ENCODE measurements at places on chromosomes 4 and X.

DNA sequence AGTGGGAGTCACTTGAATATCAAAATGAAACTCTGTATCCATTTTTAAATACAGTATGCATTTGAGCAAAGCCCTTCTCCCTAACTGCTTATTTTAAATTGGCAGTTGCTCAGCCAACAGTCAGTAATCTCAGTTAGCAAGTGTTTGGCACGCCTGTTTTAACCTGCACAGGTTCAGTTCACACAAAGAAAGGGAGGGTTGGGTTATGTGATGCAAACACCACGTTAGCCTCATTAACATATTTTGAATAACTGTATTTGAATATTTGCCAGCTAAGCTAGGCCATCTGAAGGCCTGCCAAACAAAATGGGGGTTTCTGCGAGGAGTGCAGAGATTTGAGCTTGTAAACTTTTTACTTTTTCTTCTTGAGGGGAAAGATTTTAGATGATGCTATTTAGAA, 19.8 kb downstream of the GAB1 start:
- DNase-seq, result no peak

GRCh38 chr4:108223313-108223712, 54.6 kb upstream of the LEF1 start:
- DNase-seq, result no peak

DNA sequence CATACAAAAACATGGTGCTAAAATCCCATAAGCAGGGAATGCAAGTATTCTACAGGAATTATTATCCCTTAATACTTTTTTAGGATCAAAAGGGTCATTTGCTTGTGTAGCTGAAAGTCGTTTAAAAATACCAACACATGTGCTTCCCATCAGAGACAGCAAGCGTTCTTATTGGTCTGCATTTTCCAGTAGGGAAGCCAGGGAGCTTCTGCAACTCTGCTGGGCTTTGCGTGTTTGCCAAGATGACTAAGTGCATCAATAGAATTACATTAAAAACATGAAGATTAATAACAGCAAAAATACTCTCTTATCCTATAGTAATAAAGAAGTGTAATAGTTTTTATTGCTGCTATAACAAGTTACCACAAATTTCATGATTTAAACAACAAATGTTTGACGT, 111.2 kb downstream of the QDPR start:
- DNase-seq, result no peak

DNA sequence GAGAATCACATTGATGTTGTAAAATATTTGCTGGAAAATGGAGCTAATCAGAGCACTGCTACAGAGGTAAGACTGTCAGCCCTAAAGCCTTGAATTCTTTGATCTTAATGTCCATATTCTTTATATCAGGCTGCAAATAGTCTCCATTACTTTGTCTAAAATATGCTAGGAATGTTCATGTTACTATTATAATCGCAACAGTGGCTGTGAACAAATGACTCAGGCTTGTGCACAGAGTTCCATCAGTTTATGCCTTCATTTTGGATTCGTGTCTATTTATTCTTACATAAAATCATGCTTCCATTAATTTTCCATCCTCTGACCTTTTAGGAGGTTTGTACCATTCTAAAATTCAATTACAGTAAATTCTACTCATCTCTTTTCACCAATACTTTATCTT, 182.7 kb downstream of the ANK2 start:
- no peak for DNase-seq

- no peak for DNase-seq
Observed at GRCh38 chrX:10399043-10399741, 221.2 kb downstream of the MID1 start.

GRCh38 chrX:138928737-138929459, 217.4 kb upstream of the FGF13 start:
- DNase-seq, result no peak

DNA sequence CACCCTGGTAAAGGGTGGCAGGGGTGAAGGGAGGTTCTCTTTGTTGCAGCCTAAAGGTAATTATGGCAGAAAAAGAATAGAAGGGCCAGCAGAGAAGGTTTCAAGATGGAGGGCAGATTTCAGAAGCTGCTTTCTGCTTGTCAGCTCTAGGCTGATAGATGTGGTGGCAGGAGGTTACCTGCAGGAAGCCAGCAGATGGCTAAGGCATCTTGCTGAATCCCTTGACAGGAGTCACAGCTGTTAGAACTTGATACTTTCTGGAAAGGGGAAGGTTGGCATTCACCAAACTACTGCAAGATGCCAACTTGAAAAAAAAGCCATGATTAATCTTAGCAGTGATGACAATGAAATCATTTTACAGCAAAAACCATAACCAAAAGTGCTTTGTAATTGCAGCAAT, 69.5 kb upstream of the CBLL2 start:
- no peak for DNase-seq

DNA sequence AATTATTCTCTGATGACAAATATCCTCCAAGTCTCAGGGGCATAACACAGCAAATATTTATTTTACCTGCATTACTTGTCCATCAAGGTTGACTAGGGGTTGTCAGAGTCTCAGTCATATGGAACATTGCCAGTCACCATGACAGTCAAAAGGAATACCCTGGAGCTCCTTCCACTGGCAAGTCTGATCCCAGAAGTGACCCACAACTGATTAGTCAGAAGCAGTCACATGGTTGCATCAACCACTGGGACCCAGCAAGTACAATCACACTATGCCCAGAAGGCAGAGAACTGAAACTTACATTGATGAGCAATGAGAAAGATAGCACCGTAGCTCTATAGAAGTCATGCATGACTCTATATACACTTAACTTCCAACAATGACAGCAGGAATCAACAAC, 41.9 kb upstream of the SOD3 start:
- DNase-seq, result no peak

GRCh38 chr4:168509786-168510185, 12.9 kb downstream of the PALLD start:
- DNase-seq, result no peak

DNA sequence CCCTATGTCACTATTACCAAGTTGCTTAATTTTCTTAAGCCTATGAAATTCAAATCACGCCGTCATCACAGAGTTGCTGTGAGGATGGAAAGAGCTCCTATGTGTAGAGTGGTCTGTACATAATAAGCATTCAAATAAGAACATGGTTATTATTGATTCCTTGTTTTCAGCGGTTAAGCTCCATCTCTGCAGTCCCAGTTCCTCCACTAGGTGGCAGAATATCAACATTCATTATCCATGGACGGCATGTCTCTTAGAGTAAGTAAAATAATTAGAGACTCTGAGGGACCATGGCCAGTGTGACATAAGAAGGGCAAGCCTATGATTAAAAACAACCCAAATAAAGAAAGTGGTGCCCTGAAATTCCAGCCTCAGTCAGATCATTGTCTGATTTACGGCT, 132.5 kb upstream of the NHS start:
- DNase-seq, result no peak

DNA sequence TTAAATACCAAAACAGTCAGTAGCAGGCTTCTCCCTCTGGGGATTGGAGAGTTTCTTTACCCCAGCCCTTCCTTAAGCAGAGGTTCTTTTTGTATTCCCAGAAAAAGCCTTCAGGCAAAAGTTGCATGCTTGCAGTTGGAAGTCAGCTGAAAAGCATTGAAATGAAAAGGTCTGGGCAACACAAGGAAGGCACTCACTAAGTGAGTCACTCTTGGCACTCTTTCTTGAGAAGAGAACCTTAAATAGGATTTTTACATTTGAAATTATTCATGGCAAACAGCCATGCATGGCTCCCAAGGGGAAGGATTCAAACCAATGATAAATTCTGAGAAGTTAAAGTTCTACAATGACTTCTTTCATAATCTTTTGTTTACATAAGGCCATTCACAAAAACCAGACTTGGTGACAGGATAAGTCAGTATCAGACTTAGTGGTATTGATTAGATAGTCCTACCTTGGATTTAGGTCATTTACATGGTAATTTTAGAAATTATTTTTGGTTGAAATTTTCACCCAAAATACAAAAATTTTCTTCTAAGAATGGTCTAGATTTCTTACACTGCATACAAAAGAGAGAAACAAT, 2068.9 kb downstream of the PCDH7 start:
- DNase-seq, result no peak

DNA sequence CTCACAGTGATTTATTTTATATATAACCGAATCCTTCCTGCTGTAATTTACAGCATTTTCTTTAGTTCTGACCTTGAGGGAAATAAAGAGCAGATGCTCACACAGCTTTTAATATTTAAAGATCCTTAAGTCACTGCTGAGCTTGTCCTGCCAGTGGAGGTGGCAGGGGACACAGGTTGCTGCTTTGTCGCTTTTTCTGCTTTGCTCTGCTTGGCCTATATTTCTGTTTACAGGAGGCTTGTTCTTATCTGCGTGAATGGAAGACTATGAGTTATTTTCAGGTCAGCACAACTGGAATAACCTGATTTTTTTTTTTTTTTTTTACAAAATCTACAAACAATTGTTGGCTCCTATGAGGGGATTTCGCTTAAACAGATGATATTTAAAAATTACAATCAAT, 2.3 kb downstream of the TXK start:
- DNase-seq, result no peak

Measured in stimulated activated CD8-positive, alpha-beta memory T cell treated with anti-CD3 and anti-CD28 coated beads, Interleukin-15, amount 100 ng/mL, for 4 hours (primary cell).